ENCODE measurements at places on chromosomes 3 and 15.

- DNase-seq = no peak
Measured at GRCh38 chr3:31250116-31250777, 282.5 kb upstream of the STT3B start.

DNA sequence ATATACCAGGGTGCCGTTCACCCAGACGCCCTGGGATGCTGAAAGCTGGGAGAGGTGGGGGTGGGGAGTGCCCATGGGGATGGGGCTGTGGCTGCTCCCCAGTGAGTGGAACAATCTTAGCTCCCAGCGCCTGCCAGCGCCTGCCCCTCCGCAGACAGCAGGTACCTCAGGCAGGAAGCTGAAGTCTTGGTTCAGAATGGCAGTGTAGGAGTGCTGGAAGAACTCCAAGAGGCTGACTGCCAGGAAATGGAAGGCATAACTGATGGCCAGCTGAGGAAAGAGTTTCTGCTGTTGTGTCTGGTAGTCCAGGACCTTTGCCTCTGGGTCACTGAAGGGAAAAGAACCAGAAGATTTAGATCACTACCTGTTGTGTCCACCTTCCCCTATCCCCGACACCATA, 8.4 kb downstream of the ACOX2 start:
- no peak for DNase-seq

DNA sequence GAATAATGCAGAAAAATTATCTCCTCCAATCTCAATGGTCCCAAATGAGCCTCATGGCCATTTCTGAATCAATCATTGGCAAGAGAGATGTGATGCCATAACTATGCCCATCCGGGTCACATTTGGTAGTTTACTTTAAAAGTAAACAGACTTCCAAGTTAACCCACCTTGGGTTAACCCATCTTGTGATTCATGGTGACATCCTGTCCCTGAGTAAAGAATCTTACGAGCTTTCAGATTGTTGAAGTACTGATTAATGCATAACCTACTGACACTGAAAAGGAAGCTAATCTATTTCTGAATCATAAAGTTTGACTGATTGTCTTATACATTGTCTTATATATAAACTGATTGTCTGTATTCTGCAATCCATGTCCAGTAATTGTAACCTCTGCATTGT, 467.2 kb upstream of the AGTR1 start:
- DNase-seq = no peak

GRCh38 chr3:187209491-187209890, 12.2 kb downstream of the RTP1 start:
- no peak for DNase-seq

- DNase-seq = no peak
Measured at GRCh38 chr15:96146726-96147125, 183.8 kb upstream of the NR2F2 start.

DNA sequence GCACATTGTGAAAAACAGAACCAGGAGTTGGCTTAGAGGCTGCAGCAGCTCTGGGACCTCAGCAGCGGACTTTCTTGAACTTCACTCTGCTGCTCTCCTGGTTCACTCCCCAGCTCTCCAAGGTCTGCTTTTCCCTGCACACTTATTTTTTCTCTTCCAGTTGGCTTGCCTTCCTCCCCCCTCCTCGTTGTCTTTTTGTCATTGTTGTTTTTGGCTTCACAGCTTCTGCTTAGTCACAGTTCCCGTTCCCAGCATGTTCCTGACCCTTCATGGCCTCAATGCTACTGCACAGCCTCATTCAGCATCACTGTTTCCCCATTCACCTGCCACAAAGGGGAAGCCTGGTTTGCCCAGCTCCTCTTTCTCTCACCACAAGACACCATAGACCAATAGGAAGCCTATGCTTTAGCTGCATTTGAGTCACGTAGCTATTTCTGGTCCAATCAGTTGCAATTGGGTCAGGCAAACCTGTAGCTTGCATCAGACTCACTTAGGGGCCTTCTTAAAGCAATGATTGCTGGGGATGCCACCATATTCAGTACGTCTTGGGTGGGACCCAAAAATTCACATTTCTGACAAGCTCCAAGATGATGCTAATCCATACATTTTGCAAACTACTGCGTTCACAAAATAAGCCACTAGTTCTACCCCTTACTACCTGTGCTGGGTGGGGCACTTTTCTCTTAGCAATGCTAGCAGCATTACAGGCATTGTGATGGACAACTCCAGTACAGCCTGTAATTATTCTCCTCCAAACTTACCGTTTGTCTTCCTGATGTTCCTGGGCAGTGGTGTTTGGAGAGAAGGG, 7.8 kb upstream of the SUMF1 start:
- no peak for DNase-seq

- DNase-seq = no peak
Measured at GRCh38 chr3:115660646-115661337, 37.5 kb downstream of the GAP43 start.

Data from activated T-helper 1 cell treated with anti-CD3 and anti-CD28 coated beads, Interleukin-2, amount 50 U/mL, for 16 hours (primary cell).